DMS79 (cell line): ENCODE measurements at places on chromosomes 1 and 21.

DNA sequence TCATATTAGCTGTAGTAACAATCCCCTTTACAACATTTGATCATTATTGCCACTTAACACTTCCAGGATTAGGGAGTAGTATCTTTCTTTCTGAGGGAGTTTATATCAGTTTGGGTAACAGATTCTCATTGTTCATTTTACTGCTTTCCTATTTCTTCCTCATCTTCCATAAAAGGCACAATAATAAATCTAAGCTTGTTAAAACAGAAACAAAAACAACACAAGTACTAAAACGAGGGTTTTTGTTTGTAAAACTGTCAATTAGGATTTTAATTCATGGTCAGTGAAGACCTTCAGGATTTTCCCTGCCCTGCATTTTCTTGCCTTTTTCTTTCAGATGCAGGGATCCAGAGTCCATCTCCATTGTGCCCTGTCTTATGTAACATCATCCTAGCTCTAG is 29.5 kb downstream of the TMED5 start:
- DNase-seq, result no peak

DNA sequence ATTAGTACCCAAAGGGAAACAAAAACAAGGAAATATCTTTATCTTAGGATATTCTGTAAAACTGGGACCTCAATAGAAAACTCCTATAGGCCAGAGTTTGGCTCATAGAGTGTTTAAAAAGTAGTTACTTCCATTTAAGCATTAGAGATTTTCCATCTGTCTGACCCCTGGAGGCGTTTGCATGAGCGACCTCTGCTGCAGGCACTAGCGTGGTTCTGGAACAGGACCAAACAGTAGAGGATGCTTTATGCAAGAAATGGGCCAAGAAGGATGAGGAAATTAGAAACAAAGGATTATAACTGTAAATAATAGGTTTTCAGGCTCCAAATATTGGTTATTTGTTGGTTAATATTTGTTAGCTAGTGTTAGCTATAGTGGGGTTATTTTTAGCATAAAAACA is 5.7 kb downstream of the ZBTB40 start:
- no peak for DNase-seq

DNA sequence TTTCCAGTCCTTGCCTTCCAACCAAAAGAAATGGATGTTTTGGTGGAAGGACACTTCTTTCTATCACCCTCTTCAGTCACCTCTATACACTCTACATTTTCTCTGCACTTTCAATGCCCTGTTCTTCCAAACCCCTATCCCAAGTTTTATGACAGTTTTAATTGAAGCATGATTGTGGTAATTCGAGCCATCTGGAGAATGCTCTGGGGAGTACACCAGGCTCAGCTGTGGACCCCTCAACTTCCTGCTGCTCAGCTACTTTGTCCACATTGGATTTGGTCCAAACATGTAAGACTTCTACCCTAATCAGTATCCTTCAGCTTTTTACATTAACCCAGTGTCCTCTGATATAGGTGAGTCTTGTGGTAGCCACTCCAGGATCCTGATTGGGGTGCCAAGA is 129.6 kb downstream of the SYT2 start:
- no peak for DNase-seq

- no peak for DNase-seq
Observed at GRCh38 chr1:21855257-21856096, 43.4 kb downstream of the LDLRAD2 start.

- peak; percentile 83 for DNase-seq
Observed at GRCh38 chr1:202858789-202859414, 30.0 kb downstream of the RABIF start.

GRCh38 chr1:173257805-173258204 is 50.7 kb upstream of the TNFSF4 start:
- no peak for DNase-seq

GRCh38 chr1:46960250-46960649 is 19.0 kb upstream of the CYP4A11 start:
- no peak for DNase-seq

DNA sequence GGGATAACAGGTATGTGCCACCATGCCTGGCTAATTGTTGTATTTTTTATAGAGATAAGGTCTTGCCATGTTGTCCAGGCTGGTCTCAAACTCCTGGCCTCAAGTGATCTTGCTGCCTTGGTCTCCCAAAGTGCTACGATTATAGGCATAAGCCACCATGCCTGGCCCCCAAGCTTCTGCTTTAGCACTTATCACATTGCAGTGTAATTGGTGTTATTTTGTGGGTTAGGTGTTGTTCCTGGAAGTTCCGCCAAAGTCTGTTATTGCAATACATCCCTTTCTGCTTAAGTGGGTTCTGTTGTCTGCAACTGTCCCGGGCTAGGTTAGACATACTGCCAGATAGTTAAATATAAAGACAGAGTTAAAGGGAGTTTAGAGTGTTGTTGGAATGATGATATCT is 3.4 kb downstream of the ZCCHC17 start:
- no peak for DNase-seq

DNA sequence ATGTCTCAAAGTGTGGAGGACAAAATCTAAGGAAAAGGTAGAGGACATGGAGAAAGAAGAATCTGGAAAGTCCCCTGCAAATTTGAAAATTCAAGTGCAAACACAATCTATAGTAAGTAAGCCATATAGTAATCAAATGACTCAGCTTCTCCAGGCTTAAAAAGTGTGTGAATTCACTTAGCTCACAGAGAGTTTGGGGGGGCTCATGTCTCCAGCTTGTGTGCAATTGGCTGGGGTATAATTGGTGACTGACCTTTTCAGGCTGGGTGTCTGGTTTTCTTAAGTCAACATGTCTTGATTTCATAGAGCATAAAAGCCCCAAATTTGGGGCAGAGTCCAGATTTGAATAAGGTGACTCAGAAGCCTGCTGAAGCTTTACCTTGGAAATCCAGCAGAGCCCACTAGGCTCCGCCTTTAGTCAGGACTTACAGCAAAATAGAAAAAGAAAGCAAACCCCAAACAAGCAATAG is 8.6 kb downstream of the CLDN14 start:
- DNase-seq, result no peak

GRCh38 chr1:169565335-169566271 is 20.7 kb downstream of the F5 start:
- DNase-seq, result no peak

DNA sequence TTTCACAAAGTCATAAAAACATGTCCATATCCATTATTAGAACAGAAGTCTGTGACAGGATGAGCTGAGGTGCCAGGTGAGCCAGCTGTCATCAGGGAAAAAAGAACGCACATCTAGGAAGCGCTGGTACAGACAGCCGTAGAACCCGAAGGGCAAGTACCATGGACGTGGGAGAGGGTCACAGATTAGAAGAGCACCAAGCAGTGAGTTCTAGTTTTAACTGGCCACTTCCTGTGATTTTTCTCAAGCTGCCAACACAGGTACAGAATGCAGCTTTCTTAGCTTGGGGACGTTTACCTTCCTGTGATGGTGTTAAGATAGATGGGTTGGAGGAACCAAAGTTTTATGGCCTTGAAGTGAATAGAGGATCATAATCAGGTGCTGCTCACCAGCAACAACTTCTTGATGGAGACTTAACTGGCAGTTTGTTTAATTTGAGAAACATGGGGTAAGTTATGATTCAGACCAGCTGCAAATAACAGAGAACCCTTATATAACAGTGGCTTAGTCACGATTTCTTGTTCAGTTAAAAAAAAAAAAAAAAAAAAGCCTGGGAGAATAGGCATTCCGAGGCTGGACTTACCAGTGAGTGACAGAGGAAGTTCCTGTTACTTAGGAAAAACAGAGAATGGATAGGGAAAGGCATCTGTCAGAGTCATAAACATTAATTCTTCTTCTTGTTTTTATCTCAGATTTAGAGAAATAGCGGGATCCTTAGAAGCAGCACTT is 30.9 kb downstream of the AGT start:
- no peak for DNase-seq

DNA sequence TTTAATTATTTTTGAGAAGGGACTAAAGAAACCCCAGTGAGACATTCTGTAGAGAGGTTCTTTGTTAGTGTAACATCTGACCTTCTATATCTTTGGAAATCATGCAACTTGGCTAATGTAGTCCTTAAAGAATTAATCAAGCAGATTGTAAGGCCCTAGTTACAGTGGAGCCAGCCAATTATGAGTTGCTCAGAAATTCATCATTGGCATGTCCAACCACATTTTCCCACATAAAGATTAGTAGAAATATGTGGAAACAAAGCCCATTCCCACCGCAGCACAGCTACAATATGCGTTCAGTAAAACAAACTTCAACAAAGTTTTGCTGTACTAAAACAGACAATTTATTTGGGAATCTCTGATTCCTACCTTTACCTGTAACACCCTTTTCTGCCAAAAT is 27.8 kb downstream of the WNT2B start:
- no peak for DNase-seq

GRCh38 chr1:222240536-222241181 is 307.2 kb downstream of the HHIPL2 start:
- no peak for DNase-seq

- peak; percentile 54 for DNase-seq
Observed at GRCh38 chr1:154155251-154155650, 378 bp upstream of the NUP210L start.

DNA sequence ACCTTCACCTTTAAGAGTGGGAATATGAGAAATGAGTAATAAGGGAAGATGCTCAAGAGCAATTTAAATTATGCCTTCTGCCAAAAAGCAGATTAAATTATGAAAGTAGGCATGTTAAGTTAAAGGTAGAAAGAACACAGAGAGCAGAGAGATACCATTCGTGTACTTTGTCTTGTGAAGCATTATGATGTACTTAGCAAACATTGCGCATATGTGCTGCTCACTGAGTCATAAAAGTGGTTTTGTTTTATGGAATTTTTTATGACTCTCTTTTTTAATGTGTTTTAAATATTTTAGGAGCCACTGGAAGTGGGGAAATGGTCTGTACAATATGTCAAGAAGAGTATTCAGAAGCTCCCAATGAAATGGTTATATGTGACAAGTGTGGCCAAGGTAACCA is 35.3 kb downstream of the MTF2 start:
- DNase-seq, result no peak

DNA sequence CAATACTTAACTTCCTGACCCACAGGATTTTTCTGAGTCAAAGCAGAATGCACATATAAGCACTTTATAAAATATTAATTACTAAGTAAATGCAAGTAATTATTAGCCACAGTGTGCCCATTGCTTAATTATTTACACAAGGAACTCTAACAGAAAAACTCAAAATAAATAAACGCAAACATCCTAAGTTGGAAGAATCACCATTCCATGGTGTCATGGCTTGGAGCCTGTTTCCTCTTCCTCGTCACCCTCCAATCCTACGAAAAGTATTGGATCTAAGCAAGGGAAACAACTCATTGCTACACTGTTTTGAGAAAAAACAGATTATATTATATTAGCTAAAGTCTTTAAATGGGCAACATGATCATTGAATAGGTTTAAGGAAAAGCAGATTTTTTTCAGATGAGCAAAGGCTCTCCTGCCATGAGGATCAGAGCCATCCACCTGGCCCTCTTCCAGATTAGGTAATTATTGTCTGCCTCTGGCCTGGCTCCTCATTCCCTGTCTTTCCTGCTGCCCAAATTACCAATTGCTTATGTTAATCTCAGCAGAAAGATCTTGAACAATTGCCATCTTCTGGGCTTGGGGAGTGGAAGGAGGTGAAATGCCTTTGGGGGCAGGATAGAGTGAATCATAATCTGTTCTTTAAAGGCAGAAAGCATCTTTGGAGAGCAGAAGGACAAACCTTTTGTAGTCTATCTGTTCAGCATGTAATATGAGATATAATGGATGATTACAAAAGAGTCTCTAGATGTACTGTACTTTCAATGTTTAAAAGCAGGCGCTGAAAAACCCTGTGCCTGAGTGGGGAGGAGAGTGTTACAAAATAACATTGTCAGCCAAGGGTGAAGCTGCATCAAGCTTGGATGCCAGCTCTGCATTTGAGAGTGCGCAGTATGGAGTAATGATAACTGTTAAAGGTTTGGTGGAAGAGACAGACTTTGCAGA is 121.2 kb downstream of the DUSP10 start:
- no peak for DNase-seq

GRCh38 chr1:13921190-13921589 is 221.2 kb downstream of the PRDM2 start:
- DNase-seq, result no peak

DNA sequence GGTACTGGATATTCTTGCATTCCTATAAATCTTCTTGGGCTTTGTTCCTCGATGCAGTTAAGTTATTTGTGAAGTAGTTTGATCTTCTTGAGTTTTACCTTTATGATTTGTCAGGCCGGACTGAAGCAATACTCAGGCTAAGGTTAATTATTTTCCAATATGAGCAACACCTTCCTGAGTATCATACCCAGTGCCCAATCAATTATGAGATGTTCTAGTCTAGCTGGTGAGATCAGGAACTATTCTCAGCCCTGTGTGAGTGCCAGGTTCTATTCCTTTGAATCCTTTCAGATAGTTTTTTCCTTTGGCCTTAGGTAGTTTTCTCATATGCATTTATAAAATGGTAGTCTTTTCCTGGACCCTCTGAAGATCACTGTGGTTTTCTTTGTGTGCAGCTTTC is 92.5 kb downstream of the SCMH1 start:
- no peak for DNase-seq
